A549 treated with CpdA at 1 μM for 4 hours (cell line): ENCODE measurements at places on chromosomes 16 and 17. TPM values are rescaled to one million over a fixed set of nuclear protein-coding genes. Genes with fewer than 3 reads are reported as not detected.

GNG13 gene
- not detected in 5 replicates for total RNA-seq

KRT32 gene
- 0.06 to 0.08 TPM in 2 of 5 replicates, not detected in the others for total RNA-seq

PERCC1 gene
- not detected in 5 replicates for total RNA-seq

CCDC78 gene
- 3.7 to 7.1 TPM (median 5.7 TPM) in 5 replicates for total RNA-seq

NPTX1 gene
- total RNA-seq: 52.6 to 105 TPM (median 77.4 TPM) in 5 replicates

AOC3 gene
- 0.97 to 2.1 TPM (median 1.0 TPM) in 5 replicates for total RNA-seq

SPNS3 gene
- total RNA-seq: 0.05 TPM in 1 of 5 replicates, not detected in the others

KRT27 gene
- total RNA-seq: not detected in 5 replicates

WNT9B gene
- total RNA-seq: not detected in 5 replicates

CDRT15L2 gene
- total RNA-seq: not detected in 5 replicates

CCDC47 gene
- 95.5 to 152 TPM (median 102 TPM) in 5 replicates for total RNA-seq

STX1B gene
- total RNA-seq: 1.4 to 2.2 TPM (median 1.7 TPM) in 5 replicates

ZNF18 gene
- total RNA-seq: 3.9 to 6.4 TPM (median 4.8 TPM) in 5 replicates

PDILT gene
- not detected in 5 replicates for total RNA-seq

EPOP gene
- 11.2 to 15.0 TPM (median 14.6 TPM) in 5 replicates for total RNA-seq

ITGAX gene
- 1.2 to 2.4 TPM (median 1.3 TPM) in 5 replicates for total RNA-seq

COPRS gene
- 128 to 180 TPM (median 166 TPM) in 5 replicates for total RNA-seq

DLX4 gene
- 1.4 to 3.2 TPM (median 2.6 TPM) in 5 replicates for total RNA-seq

LGALS9 gene
- 1.1 to 2.2 TPM (median 1.3 TPM) in 5 replicates for total RNA-seq

MCRIP1 gene
- 78.9 to 105 TPM (median 92.0 TPM) in 5 replicates for total RNA-seq

KRTAP9-1 gene
- total RNA-seq: not detected in 5 replicates

OTOP3 gene
- not detected in 5 replicates for total RNA-seq

TNS4 gene
- total RNA-seq: 67.2 to 109 TPM (median 86.7 TPM) in 5 replicates

MT2A gene
- total RNA-seq: 559 to 813 TPM (median 661 TPM) in 5 replicates

ADGRG1 gene
- total RNA-seq: 161 to 247 TPM (median 200 TPM) in 5 replicates

CRYBA1 gene
- not detected in 5 replicates for total RNA-seq

KCTD13 gene
- total RNA-seq: 15.9 to 22.5 TPM (median 18.2 TPM) in 5 replicates

NAGS gene
- 0.75 to 1.1 TPM (median 0.94 TPM) in 5 replicates for total RNA-seq

NOS2 gene
- total RNA-seq: 0.08 to 0.15 TPM (median 0.10 TPM) in 5 replicates

MYCBPAP gene
- 0.32 to 1.0 TPM (median 0.37 TPM) in 5 replicates for total RNA-seq

C1QTNF1 gene
- total RNA-seq: 35.4 to 45.3 TPM (median 37.4 TPM) in 5 replicates

TPPP3 gene
- total RNA-seq: 8.4 to 13.5 TPM (median 11.8 TPM) in 5 replicates

SPATA32 gene
- total RNA-seq: 0.16 to 0.20 TPM (median 0.17 TPM) in 4 of 5 replicates, not detected in the other

OSGIN1 gene
- total RNA-seq: 26.7 to 64.3 TPM (median 38.3 TPM) in 5 replicates

OR1A1 gene
- total RNA-seq: not detected in 5 replicates

CMTM3 gene
- total RNA-seq: 65.8 to 81.0 TPM (median 74.2 TPM) in 5 replicates

ITGB4 gene
- total RNA-seq: 38.3 to 62.6 TPM (median 49.8 TPM) in 5 replicates

KRT33B gene
- 0.05 to 0.13 TPM (median 0.10 TPM) in 3 of 5 replicates, not detected in the others for total RNA-seq

ULK2 gene
- total RNA-seq: 10.2 to 16.2 TPM (median 13.4 TPM) in 5 replicates

PTGES3L gene
- 0.55 to 0.99 TPM (median 0.84 TPM) in 5 replicates for total RNA-seq

C1QL1 gene
- 14.5 to 33.6 TPM (median 29.8 TPM) in 5 replicates for total RNA-seq

TNK1 gene
- 1.5 to 2.4 TPM (median 1.8 TPM) in 5 replicates for total RNA-seq

TMC7 gene
- total RNA-seq: 6.6 to 10.3 TPM (median 8.8 TPM) in 5 replicates

PRSS27 gene
- 1.0 to 1.6 TPM (median 1.3 TPM) in 5 replicates for total RNA-seq

CIBAR2 gene
- not detected in 5 replicates for total RNA-seq

SEPHS2 gene
- 51.5 to 56.6 TPM (median 52.3 TPM) in 5 replicates for total RNA-seq

PRAC2 gene
- not detected in 5 replicates for total RNA-seq

OR2C1 gene
- total RNA-seq: not detected in 5 replicates

CTRL gene
- total RNA-seq: 1.6 to 2.7 TPM (median 1.8 TPM) in 5 replicates

BORCS6 gene
- total RNA-seq: 5.2 to 8.6 TPM (median 8.4 TPM) in 5 replicates

KCNJ2 gene
- total RNA-seq: 0.04 to 0.19 TPM (median 0.10 TPM) in 5 replicates

SYNGR3 gene
- total RNA-seq: 6.3 to 8.3 TPM (median 6.5 TPM) in 5 replicates
